Sciatic nerve (tissue), 2 donors: ENCODE measurements at places on chromosomes 2 and 18.

- DNase-seq: no peak
These were observed 84.1 kb upstream of the NCKAP5 start for GRCh38 chr2:133652398-133652797.

DNA sequence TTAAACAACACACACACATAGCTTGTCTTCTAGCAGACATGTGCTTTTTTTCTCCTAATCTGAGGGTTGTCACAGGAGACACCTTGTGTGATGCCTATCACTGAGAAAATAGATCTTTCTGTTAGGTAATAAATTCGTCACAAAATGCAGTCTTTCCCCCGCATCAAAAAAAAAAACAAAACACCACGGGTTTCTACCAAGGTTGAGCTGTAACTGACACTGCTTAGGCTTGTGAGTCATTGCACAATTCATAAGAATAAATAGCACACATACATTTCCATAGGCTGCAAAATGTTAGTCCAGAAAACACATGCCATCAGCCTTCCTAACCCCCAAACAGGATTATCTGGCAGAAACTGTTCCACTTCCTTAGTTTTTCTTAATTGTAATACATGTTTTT is 6.5 kb downstream of the TMEM163 start:
- no peak for DNase-seq

- no peak for DNase-seq
These were observed 197.9 kb downstream of the TPGS2 start for GRCh38 chr18:36630917-36631316.

DNA sequence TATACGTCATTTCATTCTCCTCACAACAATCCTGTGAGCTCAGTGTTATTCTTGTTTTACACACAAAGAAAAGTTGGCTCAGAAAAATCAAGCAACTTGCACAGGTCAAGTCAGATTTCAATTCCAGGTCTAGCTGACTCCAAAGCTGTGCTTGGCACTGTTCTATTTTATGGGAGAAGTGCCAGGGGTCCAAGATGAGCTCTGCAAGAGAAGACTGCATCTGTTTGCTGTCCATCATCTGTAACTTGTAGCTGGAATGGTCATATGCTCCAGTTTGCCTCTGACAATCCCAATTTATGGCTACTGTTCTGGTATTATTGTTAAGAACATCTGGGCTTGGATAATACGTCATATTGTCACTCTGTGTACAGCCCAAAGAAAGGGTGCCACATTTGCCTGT is 28.9 kb downstream of the KCNF1 start:
- no peak for DNase-seq

DNA sequence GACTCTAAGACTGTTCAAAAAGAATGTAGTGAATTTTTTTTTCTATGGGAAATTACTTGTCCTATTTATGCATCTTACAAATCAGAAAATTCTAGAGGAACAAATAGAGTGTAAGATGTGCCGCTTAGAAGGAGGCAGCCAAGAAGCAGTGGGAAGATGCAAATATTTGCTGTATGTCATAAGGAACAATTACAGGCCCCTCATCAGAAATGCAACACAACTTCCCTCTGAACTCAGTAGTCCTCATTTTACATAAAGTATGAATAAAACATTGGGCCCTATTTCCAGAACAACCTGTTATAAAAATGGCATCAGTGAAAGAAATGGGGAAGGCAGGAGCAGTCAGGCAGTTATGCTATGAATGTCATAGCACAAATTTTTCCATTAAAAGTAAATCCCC is 50.7 kb upstream of the SCG2 start:
- no peak for DNase-seq
